ENCODE measurements at places on chromosomes 3 and 15. TPM values are rescaled to one million over a fixed set of nuclear protein-coding genes. Genes with fewer than 3 reads are reported as not detected.

DNA sequence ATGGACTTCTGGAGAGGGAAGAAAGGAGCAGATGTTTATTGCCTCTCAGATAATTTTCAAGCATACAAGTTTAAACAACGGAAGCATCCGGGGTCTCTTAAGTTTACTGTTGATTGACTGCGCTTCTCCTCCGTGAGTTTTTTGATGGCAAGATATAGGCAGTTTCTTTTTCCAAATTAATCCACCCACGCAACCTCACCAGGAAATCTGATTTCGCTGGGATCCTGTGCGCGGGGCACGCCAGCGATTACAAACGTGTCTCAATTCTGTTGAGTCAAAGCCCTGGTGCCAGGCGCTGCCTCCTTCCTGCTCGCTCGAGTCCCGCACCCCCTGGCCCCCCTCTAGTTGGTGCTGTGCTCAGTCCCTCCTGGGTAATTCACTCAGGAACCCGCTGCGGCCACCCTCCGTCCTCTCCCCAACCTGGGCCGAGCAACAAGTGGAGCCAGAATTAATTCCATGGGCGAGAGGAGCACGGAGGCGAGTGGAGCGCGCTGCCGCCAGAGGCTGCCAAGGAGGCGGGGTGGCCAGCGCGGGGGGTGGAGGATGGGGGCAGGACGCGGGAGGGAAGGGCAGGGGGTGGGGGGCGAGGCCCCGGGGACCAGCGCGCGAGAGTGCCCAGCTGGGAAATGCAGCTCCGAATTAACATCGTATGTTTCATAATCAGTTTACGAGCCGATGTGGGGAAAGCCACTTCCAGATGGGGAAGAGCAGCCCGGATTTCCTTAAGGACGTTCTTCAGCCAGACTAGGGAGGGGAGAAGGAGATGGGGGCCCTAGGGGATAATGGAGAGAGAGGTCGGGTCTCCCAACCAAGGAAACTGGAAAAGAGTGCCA is 6.0 kb downstream of the WNT5A start:
- no peak for DNase-seq

- no peak for DNase-seq
Measured at GRCh38 chr3:178492491-178492890, 43.7 kb upstream of the KCNMB2 start.

GRCh38 chr3:131082871-131083863 is 56.5 kb downstream of the NEK11 start:
- peak; percentile 62 for DNase-seq

Gene TLR9
- polyA plus RNA-seq = 0.78 TPM

Gene SENP8
- 4.1 TPM for polyA plus RNA-seq

DNA sequence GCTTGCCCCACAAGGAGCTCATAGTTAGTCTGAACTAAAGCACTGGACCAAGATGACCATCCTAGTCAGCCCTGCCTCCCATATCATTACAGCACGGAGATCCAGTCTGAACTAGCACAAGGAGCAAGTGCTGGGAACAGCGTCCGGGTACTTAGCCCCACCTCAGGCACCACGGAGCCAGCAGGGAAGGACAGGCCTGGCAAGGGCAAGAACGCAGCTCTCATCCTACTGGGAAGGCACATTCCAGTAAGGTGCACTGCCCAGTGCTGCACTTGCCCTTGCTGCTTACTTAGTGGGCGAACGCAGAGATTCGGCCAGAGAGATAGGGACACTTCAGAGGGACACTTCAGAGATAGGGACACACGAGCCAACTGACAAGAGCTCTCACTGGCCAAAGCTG is 27.6 kb downstream of the SEC61A1 start:
- no peak for DNase-seq

DNA sequence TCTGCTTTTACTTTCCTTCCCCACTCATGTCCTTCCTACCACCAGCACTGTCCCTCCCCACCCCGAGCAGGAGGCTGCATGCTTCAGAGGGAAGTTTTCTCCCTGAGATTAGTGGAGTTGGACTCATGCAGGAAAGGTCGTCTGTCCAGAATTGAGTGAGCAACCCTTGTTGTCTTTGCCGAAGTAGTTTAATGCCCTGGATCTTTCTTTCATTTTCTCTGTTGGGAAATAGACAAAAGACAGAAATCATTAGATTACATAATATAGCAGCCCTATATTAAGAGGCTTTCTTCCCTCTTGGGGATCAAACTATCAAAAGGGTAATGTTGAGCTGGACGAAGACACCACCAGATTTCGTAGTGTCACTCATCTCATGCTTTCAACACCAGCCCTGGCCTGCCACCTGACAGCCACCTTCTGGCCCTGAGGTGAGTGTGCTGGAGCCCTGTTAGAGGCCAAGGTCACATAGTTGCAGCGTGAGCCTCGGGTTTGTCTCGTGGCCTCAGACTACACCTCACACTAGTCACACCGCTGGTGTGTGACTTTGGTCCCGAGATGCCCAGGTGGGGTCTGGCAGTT is 231.0 kb downstream of the ITPR1 start:
- DNase-seq = no peak

GRCh38 chr3:189981668-189982067 is 139.0 kb downstream of the P3H2 start:
- DNase-seq = no peak

DNA sequence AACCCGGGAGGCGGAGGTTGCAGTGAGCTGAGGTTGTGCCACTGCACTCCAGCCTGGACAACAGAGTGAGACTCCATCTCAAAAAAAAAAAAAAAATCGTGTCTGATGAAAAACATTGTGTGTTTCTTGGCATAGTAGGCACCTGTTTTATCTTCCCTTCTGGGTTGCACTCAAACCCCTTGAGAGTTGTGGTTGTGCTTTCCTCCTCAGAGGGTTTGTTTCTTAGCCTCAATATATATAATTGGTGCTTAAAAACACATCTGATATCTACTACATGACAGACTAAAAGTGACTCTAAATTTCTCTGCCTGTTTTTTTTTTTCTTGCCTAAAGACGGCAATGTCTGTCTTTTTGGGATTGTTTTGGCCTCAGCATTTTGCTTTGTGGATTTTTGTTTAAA is 7.6 kb downstream of the NR1D2 start:
- no peak for DNase-seq

Gene OSTN
- polyA plus RNA-seq = 0.04 TPM

- DNase-seq = no peak
Measured at GRCh38 chr3:197907196-197907595, 42.8 kb upstream of the RPL35A start.

DNA sequence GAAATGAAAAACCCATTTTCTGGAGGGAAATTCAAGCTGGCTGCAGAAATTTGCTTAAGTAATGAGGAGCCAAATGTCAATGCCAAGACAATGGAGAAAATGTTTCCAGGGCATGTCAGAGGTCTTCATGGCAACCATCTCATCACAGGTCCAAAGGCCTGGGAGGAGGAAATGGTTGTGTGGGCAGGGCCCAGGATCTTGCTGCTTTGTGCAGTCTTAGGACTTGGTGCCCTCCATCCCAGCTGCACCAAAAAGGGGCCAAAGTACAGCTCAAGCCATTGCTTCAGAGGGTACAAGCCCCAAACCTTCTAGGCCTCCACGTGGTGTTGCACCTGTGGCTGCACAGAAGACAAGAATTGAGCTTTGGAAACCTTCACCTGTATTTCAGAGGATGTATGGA is 59.3 kb downstream of the POMGNT2 start:
- DNase-seq = no peak

GRCh38 chr3:143810953-143811265 is 37.4 kb downstream of the SLC9A9 start:
- no peak for DNase-seq

- DNase-seq = no peak
Measured at GRCh38 chr3:191240486-191240885, 41.4 kb downstream of the OSTN start.

GRCh38 chr3:197181741-197182140 is 116.7 kb downstream of the DLG1 start:
- no peak for DNase-seq

- DNase-seq = no peak
Measured at GRCh38 chr3:183764847-183765731, 60.3 kb downstream of the MAP6D1 start.

Gene HHLA2
- 3.0 TPM for polyA plus RNA-seq

- no peak for DNase-seq
Measured at GRCh38 chr3:159761848-159762635, 226.6 kb upstream of the IL12A start.

Gene IMPG2
- 0.70 TPM for polyA plus RNA-seq

DNA sequence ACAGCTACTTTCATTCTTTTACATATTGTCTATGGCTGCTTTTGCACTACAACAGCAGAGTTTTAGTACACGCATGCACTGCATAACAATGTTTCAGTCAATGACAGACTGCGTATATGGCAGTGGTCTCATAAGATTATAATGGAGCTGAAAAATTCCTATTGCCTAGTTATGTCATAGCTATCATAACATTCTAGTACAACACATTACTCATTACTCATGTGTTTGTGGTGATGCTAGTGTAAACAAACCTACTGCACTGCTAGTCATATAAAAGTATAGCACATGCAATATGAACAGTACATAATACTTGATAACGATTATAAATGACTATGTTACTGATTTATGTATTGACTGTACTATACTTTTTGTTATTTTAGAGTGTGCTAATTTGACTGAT is 47.9 kb downstream of the QTRT2 start:
- DNase-seq = no peak

DNA sequence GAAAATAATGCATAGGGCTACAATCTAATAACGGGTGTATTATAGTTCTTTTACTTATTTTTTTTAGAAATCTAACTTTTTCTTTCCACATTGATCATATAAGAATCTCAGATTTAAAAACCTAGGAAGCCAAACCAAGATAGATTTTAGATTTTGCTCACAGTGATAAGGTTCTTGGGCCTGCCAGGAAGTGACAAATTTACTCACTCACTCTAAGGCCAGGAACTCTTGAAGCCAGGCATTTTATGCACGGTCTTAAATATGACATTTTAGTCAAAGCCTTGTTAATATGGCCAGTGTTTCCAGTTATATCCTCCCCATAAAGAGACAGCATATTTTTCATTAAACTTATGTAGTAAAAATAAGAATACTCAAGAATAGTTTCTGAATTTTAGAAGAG is 271.4 kb downstream of the SQOR start:
- no peak for DNase-seq

All from left lung (tissue), 14 donors.